Stimulated activated CD4-positive, alpha-beta T cell treated with anti-CD3 and anti-CD28 coated beads, Interleukin-1b, Interleukin-23, amount 100 ng/mL, for 1 hour (primary cell): ENCODE measurements at places on chromosomes 4 and X.

DNA sequence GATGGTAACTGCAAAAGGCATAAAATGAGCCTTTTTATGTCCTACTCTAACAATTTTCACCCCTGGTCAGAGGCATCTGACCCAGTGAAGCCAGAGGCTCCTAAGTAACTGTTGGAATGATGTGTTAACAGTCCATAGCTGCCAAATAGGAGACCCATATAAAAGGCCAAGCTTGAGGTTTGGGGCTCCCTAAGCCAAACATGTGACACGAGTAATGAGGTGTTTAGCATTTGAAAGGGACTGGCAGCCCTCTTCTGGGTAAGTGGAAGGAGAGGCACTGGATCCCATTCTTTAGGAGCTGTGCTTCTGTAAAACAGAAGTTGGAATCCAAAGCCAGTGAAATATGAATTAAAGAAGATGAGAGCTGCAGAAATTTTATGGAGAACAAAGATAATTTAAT lies 100.6 kb upstream of the PNPLA4 start:
- DNase-seq = no peak

DNA sequence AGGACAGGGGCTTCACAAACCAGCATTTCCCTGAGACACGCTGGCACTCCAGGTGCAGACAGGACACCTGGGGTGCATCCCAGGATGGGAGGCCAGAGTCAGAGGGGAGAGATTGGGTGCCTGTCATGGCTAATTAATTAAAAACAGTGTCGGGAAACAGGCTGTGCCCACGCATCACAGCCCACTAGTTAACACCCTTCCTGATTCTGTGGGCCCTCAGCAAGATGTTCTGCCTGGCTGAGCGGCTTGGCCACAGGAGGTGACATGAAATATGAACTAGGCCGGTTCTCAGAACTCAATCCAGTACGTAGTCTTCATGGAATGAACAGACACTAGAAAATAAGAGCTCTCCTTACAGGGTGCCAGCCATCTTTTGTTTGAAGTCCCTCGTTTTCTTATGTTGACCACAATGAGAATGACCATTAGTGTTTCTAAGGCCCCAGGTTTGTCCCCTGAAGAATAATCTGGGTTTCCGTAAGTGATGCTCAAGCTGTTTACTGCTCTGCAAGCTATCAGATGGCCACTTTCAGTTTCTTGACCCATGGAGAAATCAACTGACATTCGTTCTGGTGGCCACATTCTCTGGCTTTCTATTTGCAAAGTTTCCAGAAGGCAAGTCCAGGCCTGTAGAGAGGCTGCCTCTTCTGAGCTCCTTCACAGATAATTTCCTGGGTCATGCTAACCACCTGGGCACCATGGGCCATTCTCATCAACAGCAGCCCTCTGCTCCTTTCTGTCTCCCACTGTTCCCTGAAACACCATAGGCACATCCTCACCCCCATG lies 72.3 kb downstream of the SLC34A2 start:
- no peak for DNase-seq

DNA sequence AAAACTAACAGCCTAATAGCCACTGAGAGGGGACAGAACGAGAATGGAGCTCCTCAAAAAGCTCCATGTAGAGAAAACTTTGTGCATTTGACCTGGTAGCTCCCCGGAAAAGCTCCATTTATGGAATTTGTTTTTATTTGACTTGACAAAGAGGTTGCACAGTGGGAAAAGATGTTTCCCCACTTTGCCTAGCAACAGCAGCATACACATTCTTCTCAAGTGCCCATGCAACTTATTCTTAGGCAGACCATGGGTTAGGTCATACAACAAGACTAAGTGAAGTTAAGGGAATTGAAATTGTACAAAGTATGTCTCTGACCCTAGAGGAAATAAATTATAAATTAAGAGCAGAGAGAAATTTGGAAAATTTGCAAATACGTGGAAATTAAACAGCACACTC lies 949.6 kb upstream of the PRKX start:
- DNase-seq = no peak

GRCh38 chr4:113467581-113467980 lies 294.0 kb downstream of the CAMK2D start:
- DNase-seq = no peak

GRCh38 chr4:108010167-108010566 lies 20.5 kb downstream of the HADH start:
- DNase-seq = no peak

- no peak for DNase-seq
These were observed 17.8 kb upstream of the TENM3 start for GRCh38 chr4:182225257-182225852.

GRCh38 chr4:53505947-53506346 lies 85.3 kb downstream of the LNX1 start:
- DNase-seq = no peak

DNA sequence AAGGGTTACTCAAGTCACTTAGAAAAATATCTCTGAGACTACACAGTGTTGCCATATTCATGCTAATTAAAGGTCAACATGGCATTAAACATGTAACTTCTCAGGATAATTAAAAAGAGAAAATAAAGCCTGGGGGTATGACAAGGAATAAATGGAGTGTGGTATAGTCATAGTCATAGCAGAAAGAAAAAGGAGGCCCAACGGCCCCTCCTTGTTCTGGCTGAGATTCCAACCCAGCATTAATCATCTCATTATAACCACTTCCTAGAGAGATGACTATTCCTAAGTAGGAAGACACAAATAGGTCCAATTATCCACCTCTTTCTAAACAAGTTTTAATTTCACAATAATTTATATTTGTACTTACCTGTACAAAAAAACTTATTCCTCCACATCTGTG lies 778.4 kb upstream of the AADAT start:
- no peak for DNase-seq

GRCh38 chrX:17021851-17022604 lies 75.6 kb downstream of the REPS2 start:
- no peak for DNase-seq

GRCh38 chrX:79361192-79361870 lies 5.8 kb downstream of the ITM2A start:
- DNase-seq = no peak

- DNase-seq = no peak
These were observed 45.3 kb downstream of the CASP6 start for GRCh38 chr4:109657854-109658418.

GRCh38 chrX:47296766-47297365 lies 64.1 kb downstream of the USP11 start:
- no peak for DNase-seq

GRCh38 chr4:8325291-8325973 lies 55.9 kb downstream of the HTRA3 start:
- DNase-seq = no peak

- no peak for DNase-seq
These were observed 11.4 kb downstream of the FRAS1 start for GRCh38 chr4:78068481-78068880.

- no peak for DNase-seq
These were observed 278.0 kb upstream of the BOD1L1 start for GRCh38 chr4:13905543-13905942.

GRCh38 chr4:124070688-124071484 lies 641.6 kb downstream of the ANKRD50 start:
- no peak for DNase-seq

DNA sequence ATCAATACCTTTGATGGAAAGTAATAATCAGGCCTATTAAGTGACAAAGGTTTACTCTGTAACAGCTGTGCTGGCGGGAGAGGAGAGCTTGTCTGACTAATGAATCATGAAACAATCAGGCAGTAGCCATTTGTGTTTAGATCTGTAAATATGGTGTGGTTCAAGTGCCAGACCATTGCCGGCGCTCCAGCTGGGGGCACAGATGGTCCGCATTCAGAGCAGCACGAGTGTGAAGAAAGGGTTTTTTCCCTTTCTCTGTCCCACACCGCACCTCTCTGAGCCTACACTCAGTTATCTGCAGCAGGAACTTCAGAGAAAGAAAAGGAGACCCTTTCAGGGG lies 111.3 kb upstream of the PAQR3 start:
- no peak for DNase-seq
